ENCODE measurements at places on chromosomes 5 and 9.

DNA sequence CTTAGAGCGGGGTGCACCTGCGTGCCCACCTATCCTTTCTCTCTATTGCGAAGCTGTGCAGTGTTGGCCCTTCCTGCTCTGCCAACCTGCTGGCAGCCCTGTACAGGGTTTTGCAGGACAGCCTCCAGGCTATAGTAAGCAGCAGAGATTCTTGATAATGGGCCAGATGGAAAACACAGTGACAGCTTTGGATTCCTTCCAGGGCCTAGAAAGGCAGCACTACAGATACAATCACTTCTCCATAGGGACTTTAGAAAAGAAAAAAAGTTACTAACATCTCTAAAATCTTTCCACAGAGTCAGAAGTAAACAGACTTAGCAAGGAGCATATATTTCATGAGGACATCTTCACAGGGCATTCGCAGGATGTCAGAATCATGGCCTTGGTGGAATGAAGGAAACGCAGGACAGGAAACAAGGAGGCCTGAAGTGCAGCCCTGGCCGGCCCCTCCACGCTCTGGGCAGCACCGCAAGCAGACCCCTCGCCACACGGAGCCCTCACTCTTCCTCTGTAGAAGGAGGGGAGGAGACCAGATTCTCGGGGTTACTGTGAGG, 172.1 kb upstream of the GAS1 start:
- no peak for DNase-seq

DNA sequence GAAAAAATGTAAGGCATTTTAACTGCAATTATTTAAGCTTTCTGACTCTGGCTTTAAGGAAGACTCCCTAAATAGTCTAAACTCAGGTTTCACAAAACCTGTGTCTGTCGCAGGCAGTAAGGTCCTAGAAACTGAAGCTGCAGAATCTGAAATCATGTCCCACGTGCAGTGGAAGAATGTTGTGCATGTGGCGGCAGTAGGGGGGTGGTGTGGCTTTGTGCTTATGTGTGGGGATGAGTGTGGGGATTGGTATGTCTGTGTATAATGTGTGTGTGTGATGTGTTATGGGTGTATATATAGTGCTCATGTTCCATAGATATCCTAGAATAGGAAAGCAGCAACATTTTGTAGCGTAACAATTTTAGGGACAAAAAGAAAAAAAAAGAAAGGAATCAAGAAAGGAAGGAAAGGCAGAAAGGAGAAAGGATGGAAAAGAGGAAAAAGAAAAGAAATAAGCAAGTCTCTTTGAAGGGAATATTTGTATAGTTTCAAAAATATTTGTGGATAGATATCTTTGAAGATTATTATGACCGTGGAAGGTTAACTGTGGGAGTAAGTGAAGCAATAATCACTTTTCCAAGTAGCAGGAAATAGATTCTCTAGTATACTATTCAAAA, 6.6 kb downstream of the ANKDD1B start:
- DNase-seq, result no peak

DNA sequence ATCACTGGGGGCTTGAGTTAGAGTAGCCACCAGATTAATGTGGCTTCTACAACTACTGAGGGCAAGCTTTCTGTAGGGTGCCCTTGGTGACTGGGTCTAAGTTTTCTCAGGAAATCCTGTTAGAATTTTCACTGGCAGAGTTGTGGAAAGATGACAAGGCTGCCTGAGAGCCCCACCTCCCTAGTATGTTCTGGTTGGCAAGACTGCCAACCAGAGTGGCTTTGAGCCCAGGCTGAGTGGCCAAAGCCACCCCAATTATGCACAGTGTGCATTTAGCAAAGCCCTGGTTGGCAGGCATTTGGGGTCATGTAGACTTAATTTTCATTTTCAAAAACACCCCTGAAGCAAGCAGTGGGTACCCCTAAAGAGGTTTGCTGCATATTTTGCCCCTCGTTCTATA, 136.7 kb upstream of the HAPLN1 start:
- no peak for DNase-seq

DNA sequence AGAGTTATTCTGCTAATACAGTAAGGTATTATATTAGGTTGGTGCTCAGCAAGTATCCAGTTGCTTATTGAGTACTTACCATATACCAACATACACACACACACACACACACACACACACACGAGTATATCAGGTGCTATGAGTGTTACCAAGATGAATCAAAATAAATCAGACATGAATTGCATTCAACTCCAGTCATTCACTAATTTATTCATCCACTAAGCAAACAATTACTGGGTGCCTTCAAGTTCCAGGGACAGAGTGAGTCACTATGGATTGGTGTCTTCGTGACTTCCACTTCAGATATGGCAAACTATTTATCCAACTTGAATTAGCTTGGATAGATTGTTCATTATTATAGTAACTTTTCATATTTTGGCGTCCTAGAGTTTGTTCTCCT, 140.7 kb upstream of the SLC44A1 start:
- DNase-seq, result no peak

- no peak for DNase-seq
Observed at GRCh38 chr5:148882332-148882731, 55.9 kb downstream of the ADRB2 start.

DNA sequence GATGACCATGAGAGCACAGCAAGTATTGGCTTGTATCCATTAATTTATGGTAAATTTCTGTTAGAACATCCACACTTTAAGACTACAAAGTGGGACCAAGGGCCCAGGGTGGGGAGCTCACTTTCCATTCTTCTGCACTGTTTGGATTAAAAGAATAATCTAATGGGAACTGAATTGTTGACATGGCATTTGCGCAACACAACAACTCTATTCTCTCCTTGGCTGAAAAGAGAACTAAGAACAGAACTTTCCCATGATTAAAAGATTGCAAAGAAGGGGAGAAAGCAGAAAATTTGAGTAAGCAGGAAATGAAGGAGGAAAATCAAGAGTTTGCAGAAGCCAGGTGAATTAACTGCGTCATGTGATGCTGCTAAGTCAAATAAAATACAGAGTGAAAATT, 143.4 kb downstream of the HINT1 start:
- no peak for DNase-seq

DNA sequence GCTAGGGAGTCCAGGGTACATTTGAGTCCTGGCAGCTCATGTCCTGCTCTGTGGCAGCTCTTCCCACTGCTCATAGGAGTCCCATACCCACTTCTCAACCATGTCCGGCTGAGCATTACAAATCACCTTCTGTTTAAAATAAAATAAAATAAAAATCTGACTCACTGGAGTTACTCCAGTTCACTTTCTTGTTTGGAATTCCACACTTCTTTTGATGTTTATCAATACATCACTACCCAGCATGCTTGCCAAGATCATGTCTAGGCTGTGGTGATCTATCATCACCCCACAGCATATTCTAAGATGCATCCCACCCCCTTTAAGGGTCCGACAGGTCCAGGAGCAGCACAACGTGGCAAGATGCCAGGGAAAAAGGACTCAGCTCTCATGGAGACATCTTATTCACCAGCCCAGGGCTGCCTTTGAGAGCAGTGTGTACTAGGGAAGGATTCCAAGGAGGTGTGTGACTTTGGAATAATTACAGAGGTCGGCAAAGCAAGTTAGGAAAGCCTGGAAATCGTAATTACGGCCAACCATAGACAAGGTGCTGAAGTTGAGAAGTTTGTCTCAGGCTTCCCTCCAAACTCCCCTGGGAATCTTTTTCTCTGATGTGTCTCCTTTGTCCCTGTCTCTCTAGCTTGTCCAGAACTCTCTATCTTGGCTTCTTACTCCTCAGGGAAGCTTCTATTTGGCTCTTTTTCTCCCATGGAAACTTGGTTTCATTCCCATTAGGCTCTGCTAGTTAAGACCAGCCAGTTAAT, 111.4 kb upstream of the SLC1A3 start:
- no peak for DNase-seq

DNA sequence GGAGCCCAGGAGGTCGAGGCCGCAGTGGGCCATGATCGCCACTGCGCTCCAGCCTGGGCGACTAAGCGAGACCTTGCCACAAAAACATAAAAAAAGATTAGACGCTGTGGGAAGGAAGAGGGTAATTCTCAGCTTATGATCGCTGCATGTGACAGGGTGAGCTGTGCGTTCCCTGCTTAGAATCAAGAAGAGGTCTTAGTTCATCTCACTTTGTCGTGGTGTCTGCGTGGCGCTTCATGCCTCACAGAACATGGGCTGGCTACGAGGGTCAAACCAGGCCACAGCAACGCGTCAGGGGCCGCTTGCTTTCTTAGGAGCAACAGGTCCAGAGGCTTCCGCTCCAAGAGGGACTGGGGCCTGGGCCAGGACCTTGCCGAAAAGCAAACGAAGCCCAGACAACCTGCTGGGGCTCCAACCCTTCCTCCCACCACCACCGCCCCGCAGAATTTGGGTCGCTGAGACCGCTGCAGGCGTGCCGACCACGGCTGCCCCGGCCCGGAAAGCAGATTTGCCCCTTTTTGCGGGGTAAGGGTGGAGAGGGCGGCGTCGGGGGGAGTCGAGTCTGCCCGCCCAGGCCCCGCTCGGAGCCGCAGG, 10.0 kb upstream of the GRIN1 start:
- DNase-seq, result no peak

DNA sequence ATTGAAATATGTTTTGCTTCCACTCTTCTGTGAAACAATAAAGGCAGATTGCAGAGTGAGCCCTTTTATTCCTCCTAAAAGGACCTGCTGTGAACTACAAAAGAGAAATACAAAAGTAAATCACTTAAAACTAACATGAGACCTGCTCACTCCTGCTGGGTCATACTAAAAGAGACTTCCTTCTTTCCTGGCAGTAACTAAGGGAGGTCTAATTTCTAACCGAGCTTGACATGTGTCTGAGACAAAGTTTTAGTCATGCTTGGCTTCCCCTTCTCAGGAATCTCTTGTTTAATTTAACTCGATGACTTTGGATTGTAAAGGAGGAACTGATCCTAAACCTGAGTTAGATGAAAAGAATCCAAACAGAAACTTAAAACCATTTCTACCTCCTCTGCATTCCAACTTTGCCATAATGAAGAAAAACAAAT, 86.4 kb upstream of the CDH6 start:
- DNase-seq, result no peak

DNA sequence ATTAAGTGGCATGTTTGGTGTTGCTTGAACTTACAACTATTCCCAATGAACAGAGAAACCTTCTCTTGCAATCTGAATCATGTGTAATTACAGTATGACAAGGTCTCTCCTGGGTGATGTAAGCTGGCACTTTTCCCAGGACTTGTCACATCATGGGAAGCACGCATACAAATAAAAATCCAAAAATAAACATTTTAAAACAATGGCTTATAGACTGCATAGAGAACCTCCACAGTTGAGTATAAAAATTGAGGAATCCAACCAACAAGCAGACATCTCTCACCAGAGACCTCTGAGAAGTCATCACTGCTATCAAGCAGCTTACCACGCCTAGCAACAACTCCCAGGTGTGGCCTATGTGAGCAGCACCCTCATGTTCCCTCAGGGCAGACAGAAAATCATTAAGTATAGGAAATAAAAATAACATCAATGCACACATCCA, 3.9 kb downstream of the MLLT3 start:
- DNase-seq, result no peak

DNA sequence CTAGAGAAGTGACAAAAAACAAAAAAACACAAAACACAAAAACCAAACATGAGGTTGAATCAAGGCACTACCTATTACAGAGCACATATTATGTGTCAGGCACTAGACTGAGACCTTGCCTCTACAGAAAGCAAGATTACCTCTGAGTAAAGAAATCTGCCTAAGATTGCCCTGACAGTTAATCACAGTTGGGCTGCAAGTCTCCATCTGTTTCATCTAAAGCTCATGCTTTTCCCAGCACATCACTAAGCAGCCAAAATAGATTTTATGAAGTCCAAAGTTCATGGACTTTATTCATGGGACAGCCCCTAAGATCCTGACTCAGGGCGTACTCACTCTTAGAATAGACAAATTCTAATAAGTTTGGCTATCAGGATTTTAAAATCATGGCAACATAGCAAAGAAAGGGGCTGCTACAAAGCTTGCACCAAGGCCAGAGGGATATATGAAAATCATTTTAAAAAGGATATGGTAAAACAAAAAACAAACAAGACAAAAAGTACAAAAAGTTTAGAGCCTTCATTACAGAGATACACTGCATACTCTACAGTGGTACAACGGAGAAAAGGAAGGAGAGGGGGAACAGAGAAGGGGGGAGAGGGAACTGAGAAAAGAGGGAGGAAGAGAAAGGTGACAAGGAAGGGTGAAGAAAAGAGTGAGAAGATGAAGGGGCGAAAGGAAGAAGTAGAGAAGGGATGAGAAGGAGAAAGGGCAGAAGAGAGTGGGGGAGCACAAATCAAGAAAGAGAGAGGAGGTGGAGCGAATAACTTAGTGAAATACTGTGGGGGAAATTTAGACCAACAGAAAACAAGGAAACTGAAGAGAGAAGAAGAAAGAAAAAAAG, 58.2 kb downstream of the RICTOR start:
- no peak for DNase-seq

DNA sequence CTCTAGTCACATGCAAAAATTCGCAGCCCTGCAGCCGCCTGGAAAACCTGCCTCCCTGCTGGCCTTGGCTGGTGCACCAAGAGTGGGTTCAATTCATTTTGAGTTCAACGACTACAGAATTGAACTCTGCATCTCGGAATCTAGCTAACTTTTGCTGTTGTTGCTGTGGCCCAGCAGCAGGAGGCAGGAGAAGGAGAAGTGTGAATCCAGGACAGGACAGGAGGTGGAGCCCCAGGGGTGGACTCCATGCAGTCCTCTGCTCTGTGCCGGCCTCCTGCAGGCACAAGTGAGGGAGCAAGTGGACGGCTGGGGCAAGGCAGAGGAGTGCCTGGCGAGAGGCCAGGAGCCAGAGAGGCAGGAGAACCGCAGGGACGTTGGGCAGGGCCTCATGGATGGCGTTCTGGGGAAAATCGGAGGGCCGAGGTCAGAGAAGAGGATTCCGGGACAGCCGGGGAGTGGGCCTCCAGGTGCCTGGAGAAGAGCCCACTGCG, 214.2 kb downstream of the FANCC start:
- DNase-seq, result no peak

- no peak for DNase-seq
Observed at GRCh38 chr9:116685166-116685565, 1.9 kb upstream of the TRIM32 start.

DNA sequence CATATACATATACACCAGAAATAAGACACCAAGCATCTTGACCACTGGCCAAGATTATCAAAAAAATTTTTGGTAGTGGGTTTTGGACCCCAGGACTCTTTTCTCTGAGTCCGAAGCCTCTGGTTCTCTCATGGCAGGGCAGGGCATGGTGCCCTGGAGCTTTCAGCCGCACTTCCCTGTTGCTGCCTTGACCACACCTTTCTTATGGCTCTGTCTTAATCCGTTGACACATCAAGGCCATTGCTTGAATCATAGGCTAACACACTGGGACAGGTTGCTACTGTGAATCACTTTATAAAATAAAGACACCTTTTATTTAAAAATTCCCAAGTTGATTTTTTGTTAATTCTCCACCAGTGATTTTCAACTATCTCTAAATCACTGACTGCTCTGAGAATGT, 45.4 kb upstream of the CAST start:
- no peak for DNase-seq

GRCh38 chr9:2991292-2991691, 147.4 kb upstream of the PUM3 start:
- no peak for DNase-seq

DNA sequence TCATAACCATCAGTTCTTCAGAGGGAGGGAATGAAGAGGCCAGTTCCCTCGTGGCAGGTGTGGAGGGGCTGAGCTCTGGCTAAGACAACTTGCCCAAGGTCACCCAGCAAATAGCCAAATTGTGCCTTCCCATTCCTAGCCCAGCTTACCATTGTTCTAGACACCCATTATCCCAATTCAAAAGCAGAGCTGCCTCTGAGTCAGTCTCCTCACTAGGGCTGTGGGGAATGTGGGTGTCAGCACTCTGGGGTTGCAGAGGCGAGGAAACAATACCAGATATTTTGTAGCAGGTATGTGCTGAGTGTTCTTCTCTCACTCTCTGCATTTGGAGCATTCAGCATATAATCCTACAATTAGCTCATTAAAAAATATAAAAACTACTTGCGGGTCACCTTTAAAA, 270.8 kb downstream of the PSAT1 start:
- DNase-seq, result no peak

Data from GM18507 (cell line).